ENCODE measurements at places on chromosomes 4 and X.

GRCh38 chr4:1235381-1236102, 13.4 kb downstream of the CTBP1 start:
- no peak for DNase-seq

- no peak for DNase-seq
Observed at GRCh38 chr4:52585379-52585778, 73.7 kb downstream of the USP46 start.

DNA sequence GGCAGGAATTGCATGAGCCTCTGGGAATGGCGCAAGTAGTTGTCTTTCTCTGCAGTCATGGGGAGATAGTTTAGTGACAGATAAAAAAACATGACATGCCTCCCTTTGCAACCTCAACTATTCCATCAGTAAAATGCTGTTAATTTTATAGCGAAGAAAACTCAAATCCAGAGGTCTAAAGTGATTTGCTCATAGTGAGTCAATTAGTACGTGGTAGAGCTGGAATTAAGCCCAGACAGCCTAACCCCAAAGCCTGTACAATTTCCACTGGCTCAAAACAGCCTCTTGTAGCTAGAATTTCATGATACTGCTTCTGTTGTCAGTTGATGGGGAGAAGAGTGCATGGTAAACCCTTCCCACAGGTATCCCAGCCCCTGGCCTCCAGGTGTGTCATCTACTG, 81.3 kb upstream of the TRPC5 start:
- no peak for DNase-seq

- no peak for DNase-seq
Observed at GRCh38 chrX:19814240-19814639, 73.2 kb downstream of the SH3KBP1 start.

GRCh38 chr4:147732518-147733235, 789 bp downstream of the ARHGAP10 start:
- DNase-seq: no peak

- DNase-seq: no peak
Observed at GRCh38 chrX:78092296-78092695, 11.8 kb upstream of the PGK1 start.

GRCh38 chr4:7801001-7801400, 138.7 kb downstream of the AFAP1 start:
- no peak for DNase-seq

GRCh38 chr4:38686682-38687081, 22.7 kb downstream of the KLF3 start:
- DNase-seq: no peak

- no peak for DNase-seq
Observed at GRCh38 chr4:101355767-101356702, 8.7 kb upstream of the PPP3CA start.

DNA sequence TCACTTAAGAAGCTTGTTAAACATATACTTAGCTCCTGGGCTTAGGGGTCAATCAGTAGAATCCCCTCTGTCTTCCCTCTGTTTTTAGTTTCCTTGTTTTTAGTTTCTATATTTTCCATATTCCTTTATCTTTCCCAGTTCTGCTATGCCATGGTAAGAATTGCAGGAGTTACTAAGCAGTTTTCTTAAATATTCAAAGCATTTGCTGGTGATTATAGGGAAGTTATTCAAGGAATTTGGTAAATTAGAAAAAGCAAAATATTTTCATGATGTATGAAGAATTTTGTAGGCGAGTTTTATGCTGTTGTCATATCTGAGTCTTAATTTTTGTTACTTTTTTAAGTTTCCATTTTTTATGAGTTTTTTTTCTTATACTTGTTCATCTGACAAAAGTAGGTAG, 91.6 kb upstream of the NUDT6 start:
- no peak for DNase-seq

DNA sequence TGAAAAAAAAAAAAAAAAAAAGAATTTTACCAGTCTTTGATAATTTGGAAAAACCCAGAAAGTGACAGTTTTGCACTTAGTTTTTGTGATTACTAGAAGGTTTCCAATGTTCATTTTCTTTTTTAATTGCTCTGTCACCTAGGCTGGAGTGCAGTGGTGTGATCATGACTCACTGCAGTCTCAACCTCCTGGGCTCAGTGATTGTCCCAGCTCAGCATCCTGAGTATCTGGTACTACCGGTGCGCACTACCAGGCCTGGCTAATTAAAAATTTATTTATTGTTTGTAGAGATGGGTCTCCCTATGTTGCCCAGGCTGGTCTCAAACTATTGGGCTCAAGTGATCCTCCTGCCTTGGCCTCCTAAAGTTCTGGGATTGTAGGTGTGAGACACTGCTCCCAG, 3.3 kb downstream of the NUDT9 start:
- DNase-seq: no peak

DNA sequence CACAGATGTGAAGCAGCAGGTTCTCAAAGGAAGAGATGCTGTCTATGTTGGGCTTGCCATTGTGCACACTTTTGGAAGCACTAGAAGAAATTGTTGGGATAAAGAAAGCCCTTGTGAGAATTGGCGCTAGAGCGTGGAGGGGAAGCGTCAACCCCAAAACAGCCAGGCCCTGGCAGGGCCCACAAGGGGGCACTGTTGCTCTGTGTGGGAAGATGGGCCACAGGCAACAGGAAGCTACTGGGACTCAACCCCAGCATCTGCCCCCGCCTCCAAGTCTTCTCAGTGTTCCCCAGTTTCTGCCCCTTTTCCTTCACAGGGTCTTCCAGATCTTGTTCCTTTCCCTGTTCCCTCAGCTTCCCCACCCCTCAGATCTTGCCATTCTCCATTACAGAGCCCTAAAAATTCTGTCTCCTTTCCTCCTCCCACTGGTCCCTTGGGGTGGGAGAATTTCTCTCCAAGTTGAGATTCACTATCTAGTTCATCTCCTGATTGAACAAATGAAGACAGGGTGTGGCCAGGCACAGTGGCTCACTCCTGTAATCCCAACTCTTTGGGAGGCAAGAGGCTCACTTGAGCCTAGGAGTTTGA, 85.5 kb downstream of the STARD8 start:
- peak; percentile 40 for DNase-seq

DNA sequence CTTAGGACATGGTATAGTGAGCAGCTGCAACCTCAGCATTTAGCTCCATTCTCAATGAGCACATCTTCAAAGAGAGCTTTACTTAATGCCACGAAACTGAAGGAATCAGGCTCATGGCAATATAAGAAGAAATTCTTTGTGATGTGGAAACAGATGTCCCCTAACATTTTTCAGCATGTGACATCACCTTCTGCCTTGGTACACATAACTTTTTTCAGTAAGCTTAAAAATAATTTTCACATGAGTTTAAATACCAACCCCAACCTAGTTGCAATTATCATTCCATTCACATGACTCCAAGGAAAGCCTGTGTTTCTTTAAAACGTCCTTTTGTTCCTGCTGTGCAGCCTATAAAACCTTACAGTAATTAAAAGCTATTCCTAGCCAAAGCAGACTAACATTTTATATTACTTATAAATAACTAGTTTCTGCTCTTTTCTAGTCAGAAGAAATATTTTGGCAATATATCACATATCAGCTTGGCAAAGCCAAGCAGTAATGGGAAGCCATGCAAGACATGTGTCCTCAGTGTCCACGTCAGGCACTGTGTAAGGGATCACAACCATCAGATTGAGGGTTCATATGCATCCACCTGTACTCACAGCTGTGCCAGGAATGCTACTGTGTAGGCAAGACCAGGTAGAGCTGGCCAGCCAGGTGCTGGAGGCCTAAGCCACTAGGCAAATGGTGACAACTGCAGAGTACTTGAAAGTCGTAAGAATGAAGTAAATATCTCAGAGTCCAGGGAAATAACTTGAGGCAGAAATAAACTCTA, 466.6 kb downstream of the INPP4B start:
- DNase-seq: no peak

DNA sequence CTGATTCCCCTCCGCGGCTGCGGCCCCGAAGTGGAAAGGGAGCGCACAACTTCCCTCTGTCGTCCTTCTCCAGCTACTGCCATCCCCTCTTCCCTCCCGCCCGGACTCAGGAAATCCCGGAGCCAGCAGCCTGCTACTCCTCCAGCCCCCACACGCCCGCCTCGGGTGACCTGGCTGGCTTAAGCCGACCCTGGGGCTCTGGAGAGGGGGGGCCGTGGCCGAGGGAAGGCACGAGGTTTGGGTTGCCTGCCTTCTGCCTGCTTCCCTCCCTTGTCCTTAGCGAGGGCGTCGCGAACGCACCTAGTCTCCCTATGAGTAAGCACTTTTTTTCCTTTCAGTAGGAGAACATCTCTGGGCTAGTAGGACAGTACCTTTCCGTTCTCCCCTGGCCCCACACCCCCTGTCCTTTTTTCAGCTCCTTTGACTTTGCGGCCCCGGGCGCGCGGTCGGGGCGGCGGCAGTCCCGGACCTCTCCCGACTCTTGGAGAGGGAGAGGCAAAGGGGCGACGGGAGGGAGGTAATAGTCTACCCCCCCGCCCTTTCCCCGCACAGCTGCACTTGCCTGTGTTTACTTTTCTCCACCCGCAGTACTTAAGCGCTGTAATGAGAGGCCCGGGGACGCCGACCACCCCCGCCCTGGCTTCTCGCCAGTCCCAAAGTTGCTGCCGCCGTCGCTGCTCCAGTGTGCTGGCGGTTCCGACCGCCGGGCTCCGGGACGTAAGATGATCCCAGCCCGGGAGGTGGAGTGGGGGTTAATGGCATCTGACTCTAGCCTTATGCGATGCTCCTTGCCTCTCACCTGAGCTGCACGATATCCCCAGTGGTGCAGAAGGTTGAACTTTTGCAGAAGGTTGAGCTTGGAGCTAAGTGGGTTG, 868 bp downstream of the PLS3 start:
- no peak for DNase-seq

DNA sequence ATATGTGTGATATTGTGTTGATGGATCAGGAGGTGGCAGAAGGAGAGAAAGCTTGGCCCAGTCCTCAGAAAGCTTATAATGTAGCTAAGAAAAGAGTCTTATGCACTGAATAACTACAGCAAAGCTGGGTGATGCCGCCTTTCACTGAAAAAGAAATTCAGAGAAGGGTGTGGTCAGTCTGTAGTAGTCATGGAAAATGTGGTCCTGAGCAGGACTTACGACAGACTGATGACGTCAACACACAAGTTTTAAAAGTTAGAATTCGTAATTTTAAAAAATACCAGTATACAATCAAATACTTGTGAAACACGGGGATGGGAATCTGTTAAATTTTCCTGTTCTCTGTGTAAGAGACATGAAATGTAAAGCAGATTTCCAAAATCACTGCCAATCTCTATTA, 87.0 kb upstream of the RAPGEF2 start:
- no peak for DNase-seq

GRCh38 chr4:110296892-110297291, 98.5 kb upstream of the ELOVL6 start:
- DNase-seq: no peak

GRCh38 chr4:57102050-57102624, 8.0 kb downstream of the IGFBP7 start:
- no peak for DNase-seq

DNA sequence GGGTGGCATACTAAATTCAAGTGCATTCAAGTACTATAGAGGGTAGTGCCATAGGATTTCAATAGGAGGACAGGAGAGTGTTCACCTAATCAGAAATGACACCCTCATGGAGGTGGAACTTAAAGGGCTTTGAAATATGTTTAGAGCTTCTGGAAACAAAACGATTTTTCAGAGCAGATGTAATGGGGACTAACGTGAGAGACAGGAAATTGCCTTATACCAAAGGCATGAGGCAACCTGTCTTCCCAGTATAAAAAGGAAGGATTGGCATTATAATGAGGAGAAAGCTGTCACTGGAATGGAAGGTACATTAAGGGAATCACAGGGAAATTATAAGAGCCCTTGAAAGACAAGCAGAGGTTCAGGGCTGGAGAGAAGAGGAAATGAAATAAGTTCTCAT, 116.3 kb upstream of the PNPLA4 start:
- DNase-seq: no peak

Measured in activated CD4-positive, alpha-beta T cell treated with anti-CD3 and anti-CD28 coated beads, Interleukin-2, amount 50 U/mL, for 4 hours (primary cell).